Activated gamma-delta T cell (primary cell): ENCODE measurements at places on chromosomes 12 and 14.

- DNase-seq, result no peak
These were observed 16.8 kb upstream of the MGP start for GRCh38 chr12:14902465-14902864.

DNA sequence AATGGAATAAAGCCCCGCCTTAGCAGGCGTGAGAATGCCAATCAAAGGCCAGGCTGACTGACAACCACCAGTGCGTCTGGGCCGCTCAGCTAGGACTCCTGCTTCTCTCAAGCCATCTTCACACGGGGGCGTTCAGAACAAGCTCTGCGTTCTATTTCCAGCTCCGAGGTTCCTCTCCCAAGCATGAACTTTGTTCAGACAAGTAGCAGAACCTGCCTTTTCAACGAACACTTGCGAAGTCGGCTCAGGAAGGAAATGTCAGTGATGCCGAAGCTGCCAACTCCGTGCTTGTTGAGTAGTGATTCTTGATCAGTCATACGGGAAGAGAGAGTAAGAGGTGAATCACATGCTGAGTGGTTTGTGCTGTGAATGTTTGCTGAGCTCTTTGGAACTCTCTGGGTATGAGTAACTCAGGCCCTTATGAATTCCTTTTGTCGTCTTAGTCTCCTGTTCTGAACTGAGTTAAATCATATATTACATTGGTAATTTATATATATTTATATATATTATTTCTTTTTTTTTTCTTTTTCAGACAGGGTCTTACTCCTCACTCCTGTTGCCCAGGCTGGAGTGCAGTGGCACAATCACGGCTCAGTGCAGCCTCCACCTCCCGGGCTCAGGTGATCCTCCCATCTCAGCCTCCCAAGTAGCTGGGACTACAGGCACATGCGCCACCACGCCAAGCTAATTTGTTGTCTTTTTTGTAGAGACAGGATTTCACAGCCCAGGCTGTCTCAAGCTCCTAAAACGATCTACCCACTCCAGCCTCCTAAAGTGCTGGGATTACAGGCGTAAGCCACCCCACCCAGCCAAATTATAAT is 29.4 kb upstream of the BCL7A start:
- no peak for DNase-seq

DNA sequence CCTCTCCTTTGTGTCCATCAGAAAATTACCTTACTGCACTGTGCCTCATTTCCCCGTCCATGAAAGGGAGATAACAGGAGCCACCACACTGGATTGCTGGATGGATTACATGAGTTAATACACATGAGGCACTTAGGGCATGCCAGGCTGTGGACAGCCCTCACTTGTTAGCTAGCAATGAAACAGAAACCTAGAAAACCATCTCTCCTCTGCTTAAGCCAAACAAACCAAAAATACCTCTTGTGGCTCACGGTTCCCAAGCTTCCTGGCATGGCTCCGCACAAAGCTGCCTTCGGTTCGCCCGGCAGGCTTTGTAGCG is 660 bp upstream of the HCFC2 start:
- no peak for DNase-seq

DNA sequence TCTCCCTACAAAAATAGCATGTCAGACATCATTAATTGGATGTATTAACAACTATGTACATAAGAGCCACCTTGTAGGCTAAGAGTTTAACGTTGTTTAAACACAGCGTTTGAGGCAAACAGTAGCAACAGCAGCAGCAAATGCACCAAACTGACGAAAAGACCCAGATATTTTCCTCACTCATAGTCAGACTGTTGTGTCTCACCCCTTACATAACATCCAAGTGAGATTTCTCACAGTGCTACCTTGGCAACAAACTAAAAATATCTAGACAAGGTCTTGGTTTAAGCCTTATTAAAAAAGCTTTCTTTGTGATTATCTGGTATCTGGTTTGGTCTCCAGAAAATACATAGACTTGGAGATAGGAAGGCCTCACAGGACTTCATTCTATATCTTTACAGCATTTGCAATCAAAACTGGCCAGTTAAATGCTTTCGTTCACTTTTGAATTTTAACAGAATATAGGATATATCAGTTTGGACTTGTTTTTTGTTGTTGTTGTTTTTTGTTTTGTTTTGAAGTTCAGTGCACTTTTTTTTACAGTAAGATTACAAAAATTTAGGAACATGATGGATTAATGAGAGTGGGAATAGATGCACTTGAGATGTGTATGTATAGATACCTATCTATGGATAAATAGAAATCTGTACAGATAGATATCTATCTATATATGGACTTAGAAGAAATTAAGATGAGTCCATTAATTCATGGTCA is 4.1 kb downstream of the BHLHE41 start:
- DNase-seq, result no peak

GRCh38 chr12:127280393-127281275 is 986.3 kb upstream of the TMEM132C start:
- peak; percentile 19 for DNase-seq

DNA sequence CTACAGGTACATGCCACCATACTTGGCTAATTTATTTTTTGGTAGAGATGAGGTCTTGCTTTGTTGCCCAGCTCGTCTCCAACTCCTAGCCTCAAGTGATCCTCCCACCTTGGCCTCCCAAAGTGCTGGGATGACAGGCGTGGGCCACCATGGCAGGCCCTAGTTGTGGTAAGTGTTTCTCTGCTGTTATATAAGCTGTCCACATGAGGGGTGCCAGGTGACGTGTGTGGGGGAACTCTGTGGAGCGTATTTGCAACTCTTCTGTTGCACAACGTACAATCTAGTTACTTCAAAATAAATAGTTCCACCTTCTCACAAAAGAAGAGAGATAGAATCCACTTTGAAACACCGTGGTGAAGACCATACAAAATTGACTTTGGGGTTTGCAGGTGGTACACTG is 125.1 kb downstream of the NCOR2 start:
- no peak for DNase-seq

DNA sequence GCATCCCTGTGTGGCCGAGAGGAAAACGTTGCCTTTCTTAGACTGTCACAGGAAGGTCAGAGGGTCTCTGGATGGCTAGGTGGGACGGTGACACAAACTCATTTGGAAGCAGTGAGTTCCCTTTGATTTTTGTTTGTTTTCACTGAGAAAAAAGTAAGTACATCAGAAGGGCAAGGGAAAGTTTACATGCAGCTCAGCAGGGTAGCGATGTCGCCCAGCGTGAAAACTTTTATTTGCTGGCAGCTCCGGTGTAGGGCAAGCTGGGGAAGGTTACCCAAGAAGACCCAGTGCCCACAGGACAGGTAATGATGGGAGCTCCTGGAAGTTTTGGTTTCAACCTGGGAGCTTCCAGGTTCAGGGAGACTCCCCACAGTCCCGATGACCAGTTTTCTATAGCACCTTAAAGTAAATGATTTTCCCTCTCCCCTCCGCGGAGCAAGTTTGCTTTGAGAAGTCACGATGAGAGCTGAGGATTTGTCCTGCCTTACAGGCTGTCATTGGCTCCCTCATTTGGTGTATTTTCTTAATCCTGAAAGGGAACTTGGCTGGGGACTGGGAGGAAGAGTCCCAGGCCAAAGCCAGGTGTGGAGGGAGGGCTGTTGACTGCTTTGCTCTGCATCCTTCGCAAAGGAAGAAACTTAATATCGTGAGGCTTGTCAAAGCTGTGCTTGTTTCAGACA is 64.7 kb upstream of the ESRRB start:
- DNase-seq, result no peak

DNA sequence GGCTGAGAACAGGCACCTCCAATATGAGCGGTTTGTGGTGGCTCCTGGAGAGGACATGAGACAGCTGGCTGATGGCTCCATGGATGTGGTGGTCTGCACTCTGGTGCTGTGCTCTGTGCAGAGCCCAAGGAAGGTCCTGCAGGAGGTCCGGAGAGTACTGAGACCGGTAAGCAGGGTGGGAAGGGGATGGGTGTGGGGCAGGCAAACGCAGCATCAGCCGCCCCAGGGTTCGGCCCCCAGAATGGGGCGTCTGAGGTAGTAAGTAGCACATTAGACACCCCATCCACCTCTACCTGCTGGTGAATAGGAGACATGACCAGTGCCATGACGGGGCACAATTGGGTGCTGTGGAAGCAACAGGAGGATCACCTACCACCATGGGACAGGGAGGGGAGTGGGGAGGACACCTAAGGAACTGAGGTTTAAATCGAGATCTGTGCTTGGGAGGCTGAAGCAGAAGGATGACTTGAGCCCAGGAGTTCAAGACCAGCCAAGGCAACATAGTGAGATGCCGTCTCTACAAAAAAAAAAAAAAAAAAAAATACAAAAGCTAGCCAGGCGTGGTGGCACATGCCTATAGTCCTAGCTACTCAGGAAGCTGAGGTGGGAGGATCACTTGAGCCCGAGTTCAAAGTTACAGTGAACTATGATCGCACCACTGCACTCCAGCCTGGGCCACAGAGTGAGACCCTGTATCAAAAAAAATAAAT is 25.5 kb downstream of the ITGA7 start:
- DNase-seq, result no peak

DNA sequence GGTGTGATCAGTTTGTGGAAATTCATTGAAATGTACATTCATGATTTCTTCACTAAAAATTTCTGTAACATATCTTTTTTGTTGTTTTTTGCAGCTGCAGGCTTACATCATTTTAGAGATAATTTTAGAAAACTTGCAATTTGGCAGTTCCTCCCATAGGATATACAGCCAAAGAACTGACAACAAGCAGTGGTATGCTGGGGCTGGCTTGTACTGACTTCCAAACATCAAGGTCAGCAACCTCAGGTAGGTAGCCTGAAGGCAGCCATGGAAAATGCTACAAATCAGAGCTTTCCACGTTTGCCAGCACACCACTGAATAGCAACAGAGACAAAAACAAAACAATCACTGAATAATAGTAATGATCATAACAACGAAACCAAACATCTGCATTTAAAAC is 21.2 kb downstream of the TRIM9 start:
- DNase-seq, result no peak

- DNase-seq, result no peak
These were observed 40.7 kb upstream of the MTERF2 start for GRCh38 chr12:107027636-107028053.

DNA sequence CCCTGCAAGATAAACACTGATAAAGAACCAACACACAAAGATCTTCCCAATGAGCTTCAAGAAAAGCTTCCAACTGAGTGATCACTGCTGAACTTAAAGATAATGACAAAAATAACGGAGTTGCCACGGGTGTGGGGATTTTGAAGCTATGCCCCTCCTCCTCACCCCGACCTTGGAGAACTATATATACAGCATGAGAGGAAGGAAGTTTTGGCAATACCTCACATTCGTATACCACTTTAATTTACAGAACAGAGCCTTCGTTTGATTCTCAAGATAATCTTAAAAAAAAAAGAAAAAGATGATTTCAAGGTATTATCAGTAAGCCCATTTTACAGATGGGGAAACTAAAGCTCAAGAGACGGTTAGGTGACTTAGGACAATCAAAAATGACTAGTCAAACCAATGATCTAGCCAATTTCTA is 715 bp downstream of the NEK9 start:
- no peak for DNase-seq

DNA sequence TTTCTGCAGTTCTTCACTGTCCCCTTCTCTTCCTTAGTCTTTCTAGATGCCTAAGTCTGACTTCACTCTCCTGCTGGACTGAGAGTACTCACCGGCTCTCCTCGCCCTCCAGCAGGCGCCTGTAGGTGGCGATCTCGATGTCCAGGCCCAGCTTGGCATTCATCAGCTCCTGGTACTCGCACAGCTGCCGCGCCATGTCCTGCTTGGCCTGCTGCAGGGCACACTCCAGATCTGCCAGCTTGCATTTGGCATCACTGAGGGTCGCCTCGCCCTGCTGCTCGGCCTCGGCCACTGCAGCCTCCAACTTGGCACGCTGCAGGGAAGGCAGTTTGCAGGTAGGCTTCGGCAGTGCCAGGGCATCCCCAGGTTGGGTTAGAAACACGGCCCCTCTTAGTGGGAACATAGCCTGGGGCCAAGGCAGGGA is 5.2 kb downstream of the KRT84 start:
- no peak for DNase-seq

DNA sequence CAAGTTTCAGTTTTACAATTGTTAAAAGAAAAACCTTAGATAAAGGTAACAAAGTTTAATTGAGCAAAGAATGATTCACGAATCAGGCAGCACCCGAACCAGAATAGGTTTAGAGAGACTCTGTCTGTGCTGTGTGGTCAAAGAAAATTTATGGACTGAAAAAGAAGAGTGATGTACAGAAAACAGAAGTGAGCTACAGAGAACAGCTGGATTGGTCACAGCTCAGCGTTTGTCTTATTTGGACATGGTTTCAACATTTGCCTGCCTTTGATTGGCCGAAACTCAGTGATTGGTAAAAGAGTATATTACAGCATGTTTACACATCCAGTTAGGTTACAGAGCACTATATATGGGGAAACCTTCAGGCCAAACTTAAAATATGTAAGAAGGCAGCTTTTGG is 703.2 kb upstream of the STXBP6 start:
- DNase-seq, result no peak

DNA sequence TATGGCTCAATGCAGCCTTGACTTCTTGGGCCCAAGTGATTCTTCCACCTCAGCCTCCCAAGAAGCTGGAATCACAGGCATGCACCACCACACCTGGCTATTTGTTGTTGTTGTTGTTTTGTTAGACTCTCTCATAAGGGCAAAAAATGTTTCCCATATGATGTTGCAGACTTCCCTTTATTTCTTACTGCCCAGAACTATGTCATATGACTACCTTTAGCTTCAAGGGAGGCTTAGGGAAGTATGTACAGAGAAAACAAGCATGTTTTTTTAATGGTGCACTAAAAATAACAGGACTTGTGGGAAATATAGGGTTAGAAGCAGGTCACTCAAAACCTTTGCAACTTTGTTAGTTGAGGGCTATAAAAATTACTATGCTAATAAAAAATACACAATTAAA is 4.3 kb upstream of the GPR19 start:
- no peak for DNase-seq

DNA sequence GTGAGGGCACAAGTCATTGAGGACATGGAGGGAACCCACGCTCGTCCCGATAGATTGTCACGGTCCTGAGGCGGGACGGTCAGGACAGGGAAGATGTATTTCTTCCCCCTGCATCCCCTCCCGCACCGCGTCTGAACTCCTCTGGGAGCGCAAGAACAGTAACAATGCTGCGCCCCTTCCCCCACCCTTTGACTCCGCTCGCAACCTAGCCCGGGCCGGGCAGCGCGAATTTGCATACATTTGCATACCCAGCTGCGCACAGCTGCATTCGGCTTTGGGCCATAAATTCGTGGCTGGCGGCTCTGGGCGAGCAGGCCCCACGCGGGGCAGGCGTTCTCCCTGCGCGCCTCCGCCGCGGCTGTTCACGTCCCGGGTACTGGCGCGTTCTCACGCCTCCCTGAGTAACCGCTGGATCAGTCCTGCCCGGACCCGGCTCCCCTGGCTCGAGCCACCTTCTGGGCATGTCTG is 29.0 kb upstream of the SMUG1 start:
- DNase-seq, result no peak

DNA sequence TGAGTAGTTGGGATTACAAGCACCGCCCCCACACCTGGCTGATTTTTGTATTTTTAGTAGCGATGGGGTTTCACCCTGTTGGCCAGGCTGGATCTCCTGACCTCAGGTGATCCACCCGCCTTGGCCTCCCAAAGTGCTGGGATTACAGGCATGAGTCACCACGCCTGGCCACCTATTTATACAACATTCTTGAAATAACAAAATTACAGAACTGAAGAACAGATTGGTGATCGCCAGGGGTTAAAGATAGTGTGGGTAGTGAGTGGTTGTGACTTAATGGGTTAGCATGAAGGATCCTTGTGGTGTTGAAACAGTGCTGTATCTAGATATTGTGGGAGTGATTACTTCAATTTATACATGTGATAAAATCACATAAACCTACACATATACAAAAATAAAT is 7.4 kb downstream of the GLIPR1L1 start:
- no peak for DNase-seq
